ENCODE measurements at places on chromosomes 12 and 14. TPM values are rescaled to one million over a fixed set of nuclear protein-coding genes. Genes with fewer than 3 reads are reported as not detected.

- DNase-seq: no peak
These were observed 461.3 kb downstream of the BCAT1 start for GRCh38 chr12:24487606-24488005.

- no peak for DNase-seq
These were observed 463.4 kb upstream of the TMEM132C start for GRCh38 chr12:127803545-127803944.

GRCh38 chr12:68358532-68359485 is 26.6 kb upstream of the MDM1 start:
- peak; percentile 81 for DNase-seq

- peak; percentile 61 for DNase-seq
These were observed 38.3 kb upstream of the PNMA1 start for GRCh38 chr14:73752297-73752992.

GRCh38 chr14:64266239-64266638 is 27.9 kb downstream of the ESR2 start:
- DNase-seq: no peak

GRCh38 chr12:99911081-99911480 is 73.7 kb downstream of the ANKS1B start:
- no peak for DNase-seq

DNA sequence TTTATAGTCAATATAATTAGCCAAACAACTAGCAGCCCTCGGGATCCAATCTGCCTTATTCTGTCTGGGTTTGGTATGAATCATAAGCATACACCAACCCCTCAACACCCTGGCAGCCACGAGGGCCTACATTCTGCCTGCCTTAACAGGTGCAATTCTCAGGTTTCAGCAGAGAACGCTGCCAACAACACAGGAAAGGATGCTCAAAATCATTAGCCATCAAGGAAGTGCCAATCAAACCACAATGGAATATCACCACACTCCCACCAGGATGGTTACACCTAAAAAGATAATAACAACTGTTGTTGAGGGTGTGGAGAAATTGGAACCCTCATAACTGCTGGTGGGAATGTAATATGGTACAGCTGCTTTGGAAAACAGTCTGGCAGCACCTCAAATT is 122.8 kb downstream of the TTC7B start:
- DNase-seq: no peak

- no peak for DNase-seq
These were observed 14.9 kb upstream of the MLXIP start for GRCh38 chr12:122063694-122064024.

DNA sequence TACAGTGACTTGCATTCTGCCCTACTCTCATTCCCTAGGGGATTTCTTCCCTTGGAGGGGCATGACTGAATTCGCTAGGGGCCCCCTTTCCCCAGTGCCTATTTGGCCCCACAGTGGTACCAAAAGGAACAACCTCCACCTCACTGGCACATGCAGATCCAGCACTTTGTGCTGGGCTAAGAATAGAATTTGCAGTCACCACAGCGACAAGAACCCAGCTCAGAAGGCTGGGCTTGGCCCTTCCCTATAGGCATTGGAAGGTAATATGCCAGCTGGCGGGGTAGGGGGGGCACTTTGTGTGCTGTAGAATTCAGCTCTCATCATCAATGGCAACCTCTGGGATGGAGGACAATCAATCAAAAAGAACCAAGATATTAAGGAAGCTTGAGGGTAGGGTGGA is 13.9 kb downstream of the BAZ2A start:
- no peak for DNase-seq

DNA sequence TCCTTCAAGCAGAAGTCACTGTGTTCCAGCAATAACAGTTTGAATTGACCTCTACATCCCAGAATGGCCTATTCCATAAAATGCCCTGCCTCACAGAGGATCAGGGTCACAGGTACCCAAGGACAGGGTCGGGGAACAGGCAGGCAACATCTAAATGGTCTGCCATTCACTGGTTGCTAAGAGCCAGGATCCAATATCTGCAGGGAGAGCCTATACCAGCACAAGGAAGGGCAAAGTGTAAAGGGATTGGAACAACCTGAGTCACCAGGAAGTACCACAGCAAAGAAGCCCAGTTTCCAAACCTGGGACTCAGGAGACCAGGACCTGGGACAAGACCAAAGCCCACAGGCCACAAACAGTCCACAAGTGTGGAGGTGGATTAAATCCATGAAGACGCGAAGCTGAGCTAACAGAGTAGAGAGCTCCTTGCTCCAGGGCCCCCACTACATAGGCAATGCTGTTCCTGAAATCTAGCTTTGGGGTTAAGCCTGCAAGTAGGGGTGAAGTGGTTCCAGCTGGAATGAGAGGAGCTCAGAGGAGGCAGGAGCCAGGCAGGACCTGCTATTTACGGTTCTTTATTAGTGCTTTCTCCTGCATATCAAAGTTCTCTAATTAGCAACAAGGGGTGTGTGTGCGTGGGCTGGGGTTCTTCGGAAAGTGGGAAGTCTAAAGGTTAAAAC is 274.3 kb downstream of the BCL11B start:
- DNase-seq: no peak

DNA sequence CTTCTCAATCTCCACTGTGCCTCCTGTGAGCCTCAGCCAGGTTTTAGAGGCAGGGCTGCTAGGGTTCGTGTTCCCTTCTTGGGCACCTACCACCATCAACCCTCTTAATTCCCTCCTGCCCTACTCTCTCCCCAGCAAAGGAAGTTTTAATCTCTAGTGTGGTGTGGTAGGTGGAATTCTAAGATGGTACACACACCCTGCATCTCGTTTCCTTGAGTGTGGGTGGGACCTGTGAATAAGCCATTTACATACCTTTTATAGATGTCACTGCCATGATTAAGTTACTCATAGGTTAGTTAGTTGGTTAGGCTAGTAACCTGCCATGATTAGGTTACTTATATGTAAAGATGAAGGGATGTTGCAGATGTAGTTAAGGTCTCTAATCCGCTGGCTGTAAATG is 114.8 kb upstream of the VRK1 start:
- DNase-seq: no peak

DNA sequence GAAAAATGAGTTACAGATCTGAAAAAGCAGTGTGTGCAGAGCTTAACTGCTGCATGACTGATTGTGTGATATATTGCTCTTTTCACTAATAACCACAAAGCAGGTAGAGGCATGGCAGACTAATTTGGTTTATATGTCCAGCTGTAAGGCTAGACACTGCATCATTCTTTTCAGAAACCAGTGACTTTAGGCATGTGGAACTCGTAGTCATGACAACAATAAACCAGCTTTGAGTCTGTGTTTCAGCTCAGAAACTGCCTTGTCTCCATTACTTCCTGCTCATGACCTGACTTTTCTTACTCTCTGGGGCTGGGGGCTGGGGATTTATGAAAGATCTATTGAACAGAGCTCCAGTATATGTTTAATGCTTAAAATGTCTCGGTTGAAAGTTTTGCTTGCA is 146.8 kb upstream of the LRIG3 start:
- no peak for DNase-seq

- no peak for DNase-seq
These were observed 23.8 kb upstream of the CCDC175 start for GRCh38 chr14:59600211-59600945.

DNA sequence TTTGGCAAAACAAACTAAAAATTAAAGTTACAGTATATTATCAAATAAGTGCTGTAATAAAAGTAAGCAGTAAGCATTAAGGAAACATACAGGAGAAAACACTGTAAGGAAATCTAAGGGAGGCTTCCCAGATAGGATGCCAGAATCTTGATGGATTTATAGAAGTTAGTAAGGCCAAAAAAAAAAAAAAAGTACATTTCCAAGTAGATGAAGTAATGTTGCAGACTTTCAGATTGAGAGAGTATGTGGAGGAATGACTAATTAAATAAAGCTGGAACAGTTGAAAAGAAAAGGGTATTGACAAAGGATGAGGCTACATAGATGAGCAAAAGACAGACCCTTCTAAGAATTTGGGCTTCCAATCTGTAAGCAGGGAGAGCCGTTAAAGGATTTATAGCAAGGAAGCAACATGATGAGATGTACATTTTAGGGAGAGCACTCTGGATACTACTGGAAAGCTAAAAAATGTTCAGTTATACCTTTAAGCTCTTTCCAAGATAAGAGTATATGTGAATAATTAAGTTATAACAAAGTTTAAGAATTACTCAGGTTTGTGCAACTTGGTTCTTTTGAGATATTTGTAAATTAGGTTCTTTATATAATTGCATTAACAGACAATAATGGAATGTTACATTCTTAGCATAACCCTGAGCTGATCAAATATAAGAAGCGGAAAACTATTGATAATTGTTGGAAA is 87.5 kb upstream of the MON2 start:
- no peak for DNase-seq

DNA sequence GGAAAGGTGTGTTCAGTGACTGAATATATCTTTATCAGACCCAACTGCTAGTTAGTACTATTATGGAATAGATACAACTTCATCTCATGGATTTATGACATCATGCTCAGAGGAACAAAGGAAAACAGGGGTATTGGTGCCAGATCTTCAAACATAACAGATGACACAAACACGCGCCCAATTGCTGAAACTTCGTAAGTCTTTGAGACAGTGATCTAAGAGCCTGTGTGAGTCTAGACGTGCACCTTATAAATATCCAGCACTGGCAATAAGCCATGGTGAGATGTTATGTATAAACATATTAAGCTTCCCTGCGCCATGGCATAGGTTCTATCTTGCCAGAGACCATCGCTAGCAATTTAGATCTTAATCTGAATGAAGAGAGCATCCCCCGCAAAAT is 42.2 kb upstream of the NR2C1 start:
- DNase-seq: no peak

- no peak for DNase-seq
These were observed 148.2 kb upstream of the CLEC14A start for GRCh38 chr14:38404100-38404541.

DNA sequence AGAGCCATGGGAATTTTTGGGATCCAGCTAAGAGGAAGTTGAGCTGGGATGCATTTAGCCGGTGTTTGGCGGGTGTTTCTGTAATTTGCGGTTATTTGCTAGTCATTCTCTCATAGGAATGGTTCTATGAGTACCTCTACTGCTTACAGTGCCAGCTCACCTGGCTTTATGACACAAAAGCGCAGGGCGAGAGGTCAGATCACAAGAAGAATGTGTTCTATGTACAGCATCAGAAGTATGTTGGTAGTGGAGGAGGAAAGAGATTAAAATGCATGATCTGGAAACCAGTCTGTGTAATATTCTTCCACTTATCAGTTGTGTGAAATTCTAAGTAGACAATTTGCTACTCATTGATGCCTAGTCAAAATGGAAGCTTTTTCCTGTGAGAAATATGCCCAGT is 173.3 kb downstream of the ADCK1 start:
- DNase-seq: no peak

- DNase-seq: no peak
These were observed 28.5 kb downstream of the PAH start for GRCh38 chr12:102888511-102888910.

The NINJ2 gene
- total RNA-seq: 10.6 TPM

The STXBP6 gene
- not detected for total RNA-seq

The CCDC198 gene
- not detected for total RNA-seq

The CAPZA3 gene
- total RNA-seq: not detected

The PRICKLE1 gene
- total RNA-seq: 0.11 TPM

The FBXO34 gene
- 17.4 TPM for total RNA-seq

The KRT72 gene
- 0.44 TPM for total RNA-seq

The DTX1 gene
- not detected for total RNA-seq

The IAPP gene
- not detected for total RNA-seq

The AQP6 gene
- not detected for total RNA-seq

All from activated CD8-positive, alpha-beta T cell treated with anti-CD3 and anti-CD28 coated beads, Interleukin-2, amount 10 ng/mL, durations not matched to agents 7 days and 5 days (primary cell).